ENCODE measurements at places on chromosomes 2 and 18.
A peak's percentile ranks its signal among the peaks of the same experiment; 100 is the strongest.

DNA sequence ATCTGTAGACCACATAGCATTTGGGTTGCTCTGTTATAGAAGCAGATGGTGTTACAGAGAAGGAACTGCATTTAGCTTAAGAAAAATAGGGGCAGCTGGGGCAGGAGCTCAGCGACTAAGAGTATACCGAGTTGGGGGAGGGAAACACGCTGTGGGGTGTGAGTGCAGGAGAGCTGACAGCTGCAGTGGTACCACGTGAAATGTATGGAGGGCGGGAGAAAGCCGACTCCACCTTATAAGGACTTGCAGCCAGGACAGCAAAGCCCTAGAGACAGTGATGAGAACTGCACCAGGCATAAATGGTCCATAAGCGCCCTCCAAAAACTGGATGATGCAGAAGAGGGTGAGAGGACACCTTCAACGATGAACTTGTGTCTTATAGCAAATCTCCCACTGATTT, 237.6 kb downstream of the PRKCE start:
- peak; percentile 48 for DNase-seq

GRCh38 chr2:62202019-62202722, 6.3 kb downstream of the B3GNT2 start:
- no peak for DNase-seq

DNA sequence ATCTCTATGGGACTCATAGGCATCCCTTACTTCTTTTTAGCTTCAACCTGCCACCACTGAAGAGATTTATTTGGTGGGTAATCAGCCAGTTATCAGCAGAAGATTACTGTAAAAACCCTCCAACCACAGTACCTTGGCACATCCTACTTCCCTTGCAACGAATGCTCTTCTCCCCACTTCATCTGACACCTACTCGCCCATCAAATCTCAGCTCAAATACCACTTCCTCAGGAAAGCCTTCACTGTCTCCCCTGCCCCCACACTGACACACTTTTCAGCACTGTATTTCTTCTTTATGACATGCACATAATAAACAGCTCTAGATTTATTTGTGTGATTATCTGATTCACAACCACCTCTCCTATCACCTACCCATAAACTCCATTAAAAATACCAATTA, 3.1 kb downstream of the KDSR start:
- DNase-seq = no peak

DNA sequence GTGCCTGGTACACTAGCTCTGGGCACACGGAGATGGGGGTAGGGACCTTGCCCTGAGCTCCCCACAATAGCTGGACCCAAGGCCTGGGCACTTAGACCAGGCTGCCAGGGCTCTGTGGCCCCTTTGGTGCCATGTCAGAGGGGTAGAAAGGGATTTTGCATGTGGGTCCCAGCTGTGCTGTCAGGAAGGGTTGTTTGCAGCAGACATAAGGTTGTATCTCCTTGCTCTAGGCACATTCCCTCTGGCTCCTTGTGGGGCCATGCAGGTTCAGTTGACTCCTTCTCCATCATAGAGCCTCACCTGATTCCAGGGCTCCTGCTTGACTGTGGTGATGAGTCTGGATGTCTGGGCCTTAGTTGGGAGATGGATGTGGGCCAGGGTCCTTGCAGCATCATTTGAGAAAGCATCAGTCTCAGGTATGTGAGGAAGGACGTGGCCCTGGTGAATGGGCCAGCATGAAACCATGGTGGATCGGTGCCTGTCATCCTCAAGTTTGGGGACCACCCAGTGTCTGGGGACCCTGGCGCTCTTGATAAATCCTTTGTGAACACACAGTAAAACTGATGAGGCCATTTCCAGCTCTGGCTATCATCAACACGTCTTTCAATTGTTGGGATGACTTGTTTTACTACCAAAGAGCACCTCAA, 461.9 kb upstream of the HS6ST1 start:
- no peak for DNase-seq

DNA sequence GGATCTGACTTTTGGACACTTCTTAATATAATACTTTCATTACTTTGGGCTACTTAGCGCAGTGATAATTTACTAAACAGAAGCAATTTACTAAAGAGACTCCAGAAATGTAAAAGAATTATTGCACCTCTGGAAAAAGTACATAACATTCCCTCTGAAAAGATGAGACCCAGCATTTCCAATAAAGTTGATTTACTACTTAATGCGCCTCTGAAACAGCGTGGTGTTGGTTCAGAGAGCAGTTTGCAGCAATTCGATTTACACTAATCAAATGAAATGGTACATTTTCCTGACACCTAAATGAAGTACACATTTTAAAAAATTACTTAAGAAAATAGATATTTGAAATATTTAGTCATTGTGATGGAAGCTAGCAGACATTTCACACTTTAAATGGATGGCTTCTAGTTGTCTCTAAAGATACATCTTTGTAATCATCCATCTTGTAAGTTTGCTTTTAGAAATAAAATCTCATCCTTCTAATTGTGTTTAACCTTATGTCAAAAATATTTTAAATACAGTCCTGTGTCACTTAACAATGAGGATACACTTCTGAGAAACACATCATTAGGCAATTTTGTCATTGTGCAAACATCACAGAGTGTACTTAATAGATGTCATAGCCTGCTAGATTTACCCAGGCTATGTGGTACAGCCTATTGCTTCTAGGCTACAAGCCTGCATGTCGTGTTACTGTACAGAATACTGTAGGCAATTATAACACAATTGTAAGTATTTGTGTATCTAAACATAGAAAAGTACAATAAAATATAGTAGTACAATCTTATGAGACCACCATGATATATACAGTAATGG, 284.6 kb upstream of the UBE2E3 start:
- no peak for DNase-seq

- DNase-seq = peak; percentile 68
Measured at GRCh38 chr2:8684540-8684877, 2.7 kb downstream of the ID2 start.

DNA sequence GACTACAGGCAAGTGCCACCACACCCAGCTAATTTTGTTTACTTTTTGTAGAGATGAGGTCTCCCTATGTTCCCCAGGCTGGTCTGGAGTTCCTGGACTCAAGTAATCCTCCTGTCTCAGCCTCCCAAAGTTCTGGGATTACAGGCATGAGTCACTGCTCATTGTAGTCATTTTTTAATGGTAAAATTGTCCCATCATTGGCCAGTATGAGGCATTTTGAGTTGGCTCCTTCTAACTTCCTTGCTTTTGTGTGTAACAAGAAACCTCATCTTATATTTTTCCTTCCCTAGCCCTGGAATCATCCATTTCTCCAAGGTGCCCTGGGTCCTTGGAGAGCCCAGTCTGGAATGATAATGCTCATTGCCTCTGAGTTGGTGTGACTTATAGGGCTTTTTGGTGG, 148.5 kb downstream of the INHBB start:
- no peak for DNase-seq

All from NCI-H1105 (cell line).